ENCODE measurements at places on chromosomes 12 and 14.

DNA sequence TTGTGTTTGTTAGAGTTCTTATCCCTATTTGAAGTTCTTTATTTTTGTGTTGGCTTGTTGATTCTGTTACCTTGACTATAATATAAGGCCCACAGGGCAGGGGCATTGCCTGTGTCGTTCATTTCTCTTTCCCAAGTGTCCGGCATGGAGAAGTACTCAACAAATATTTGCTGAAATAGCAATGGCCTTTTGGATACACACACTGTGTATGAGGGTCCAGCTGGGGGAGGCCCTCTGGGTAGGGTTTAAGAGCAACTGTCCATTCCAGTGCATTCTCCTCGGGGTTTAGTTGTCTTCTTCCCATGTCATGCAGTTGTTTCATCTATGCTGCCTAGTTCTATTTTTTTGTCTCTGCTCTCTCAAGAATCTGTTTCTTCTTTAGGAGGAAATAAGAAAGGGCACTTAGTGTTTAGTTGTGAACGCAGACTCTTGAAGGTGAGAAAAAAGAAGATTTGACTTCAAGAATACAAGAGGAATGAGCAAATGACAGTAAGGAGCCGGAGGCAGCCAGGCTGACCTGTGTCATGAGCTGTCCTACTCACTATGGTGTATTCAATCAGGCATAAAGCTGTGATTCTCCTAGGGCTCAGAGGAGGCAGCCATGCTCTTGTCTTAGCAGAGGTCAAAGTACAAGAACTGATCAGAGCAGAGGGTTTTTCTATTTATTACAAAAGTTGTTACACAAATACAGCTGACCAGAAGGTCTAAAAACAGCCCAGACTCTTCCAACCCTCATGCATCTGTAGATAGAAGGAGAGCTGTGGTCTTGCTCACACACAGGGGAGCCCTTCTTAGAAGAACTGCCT, 10.2 kb downstream of the ERG28 start:
- no peak for DNase-seq

GRCh38 chr12:75476071-75476470, 4.5 kb upstream of the GLIPR1 start:
- DNase-seq: no peak

DNA sequence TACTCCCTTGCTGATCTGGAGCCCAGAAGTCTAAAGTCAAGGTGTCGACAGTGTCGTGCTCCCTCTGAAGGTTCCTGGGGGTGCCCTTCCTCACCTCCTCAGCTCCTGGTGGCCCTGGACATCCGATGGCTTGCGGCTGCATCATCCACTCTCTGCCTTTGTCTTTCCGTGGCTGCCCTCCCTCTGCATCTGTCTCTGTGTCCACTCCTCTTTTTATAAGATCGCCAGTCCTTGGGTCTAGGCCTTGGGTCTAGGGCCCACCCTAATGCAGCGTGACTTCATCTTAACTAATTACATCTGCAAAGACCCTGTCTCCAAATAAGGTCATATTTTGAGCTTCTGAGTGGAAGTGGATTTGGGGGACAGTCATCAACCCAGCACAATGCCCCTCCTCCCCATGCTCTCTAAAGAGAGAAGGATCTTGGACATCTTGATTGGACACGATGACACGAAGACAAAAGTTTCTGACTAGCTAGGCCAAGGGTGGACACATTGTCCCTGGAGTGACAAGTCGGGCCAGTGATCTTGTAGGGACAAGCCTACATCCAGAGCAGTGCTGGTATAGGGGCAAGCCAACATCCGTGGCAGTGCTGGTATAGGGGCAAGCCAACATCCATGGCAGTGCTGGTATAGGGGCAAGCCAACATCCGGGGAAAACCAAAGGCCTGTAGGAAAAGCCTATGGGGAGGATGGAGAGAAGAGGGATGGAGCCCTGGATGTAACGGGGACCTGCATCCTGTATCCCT, 93.9 kb upstream of the DIO3 start:
- no peak for DNase-seq

GRCh38 chr12:48807981-48808380, 10.3 kb upstream of the CACNB3 start:
- no peak for DNase-seq

DNA sequence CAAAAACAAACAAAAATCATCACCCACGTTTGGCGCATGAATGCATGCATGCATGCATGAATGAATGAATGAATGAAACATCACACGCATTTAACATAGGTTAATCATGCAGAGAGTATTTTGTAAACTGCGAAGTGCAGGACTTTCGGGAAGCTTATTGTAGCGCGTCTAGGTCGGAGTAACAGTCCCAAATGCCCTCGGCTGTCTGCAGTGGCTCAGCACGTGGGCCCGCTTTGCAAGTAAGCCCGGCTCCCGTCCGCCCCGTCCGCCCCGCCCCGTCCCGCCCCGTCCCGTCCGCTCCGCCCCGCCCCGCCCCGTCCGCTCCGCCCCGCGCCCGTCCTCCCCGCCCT, 263 bp upstream of the IFT81 start:
- DNase-seq: no peak

GRCh38 chr12:71878208-71878607, 38.6 kb downstream of the TBC1D15 start:
- no peak for DNase-seq

GRCh38 chr14:71322655-71323250, 415.5 kb downstream of the PCNX1 start:
- peak; percentile 45 for DNase-seq

- no peak for DNase-seq
These were observed 50.1 kb upstream of the REP15 start for GRCh38 chr12:27646149-27646548.

GRCh38 chr12:68317047-68317667, 15.0 kb downstream of the MDM1 start:
- no peak for DNase-seq

DNA sequence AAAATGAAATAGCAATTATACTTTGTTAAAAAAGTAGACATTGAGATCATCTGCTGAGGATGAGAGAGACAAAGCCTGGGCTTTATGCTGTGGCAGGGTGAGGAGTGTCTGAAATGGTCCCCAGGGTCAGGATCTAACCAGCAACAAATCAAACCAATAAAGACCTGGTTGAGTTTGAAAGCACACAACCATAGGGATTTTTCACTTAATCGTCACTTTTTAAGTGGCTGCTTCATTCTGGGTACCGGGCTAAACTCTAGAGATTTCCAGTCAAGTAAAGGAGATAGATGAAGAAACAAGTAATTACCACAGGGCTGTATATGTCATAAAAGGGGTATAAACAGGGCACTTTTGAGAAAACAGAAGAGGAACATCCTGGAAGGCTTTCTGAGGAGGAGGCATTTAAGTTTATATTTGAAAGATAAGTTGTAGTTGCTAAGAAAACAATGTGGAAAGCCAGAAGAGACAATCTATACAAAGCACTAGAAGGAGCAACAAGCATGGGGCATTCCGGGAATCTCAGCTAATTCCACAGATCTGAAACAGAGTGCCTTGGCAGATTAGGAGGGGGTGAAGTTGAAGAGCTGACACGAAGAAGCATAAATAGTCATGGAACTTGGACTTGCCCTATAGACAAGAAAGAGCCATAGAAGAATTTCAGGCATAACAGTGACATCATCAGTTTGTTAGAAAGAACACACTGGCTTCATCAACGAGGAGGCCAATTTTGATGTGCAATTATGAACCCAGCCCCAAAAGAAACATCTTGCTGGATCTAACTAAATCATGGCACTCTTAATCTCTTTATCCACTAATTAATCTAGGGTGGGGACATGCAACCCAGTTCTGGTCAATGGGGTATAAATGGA, 46.9 kb upstream of the FRS2 start:
- no peak for DNase-seq

- no peak for DNase-seq
These were observed 239.5 kb upstream of the SFSWAP start for GRCh38 chr12:131471271-131471905.

DNA sequence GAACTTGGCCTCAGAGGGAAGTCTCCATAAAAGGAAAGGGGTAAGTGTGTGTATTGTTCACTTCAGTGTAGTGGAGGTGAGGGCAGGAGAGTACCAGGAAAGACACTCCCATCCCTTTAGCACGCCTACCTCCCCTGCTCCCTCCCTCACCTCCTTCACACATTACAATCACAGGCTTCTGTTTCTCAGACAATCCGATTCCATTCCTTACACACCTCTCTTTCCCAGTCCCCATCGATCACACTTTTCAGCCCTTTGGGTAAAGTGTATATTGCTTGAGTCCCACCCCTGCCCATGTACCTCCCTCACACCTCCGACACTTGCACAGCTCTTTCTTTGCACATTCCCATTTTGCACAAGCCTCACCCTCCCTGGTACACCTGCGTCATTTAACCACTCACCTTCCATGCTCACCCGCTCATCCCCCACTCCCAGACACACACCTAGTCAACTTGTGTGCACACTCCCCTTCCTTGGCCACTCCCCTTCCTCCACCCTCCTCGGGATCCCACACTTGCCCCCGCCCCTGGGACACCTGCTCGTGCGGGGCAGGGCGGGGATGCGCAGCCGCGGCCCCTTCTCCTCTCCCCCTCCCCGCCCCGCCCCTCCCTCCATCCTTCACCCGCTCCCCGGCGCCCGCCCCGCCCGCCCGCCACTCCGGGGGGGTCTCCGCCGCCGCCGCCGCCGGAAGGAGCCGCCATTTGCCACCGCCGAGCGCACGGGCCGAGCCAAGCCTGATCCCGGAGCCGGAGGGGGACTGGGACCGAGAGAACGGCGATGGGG, at the start of gene MARCHF9:
Gene MARCHF9, plus strand, starts transcription at position 693 of the 783 bp plus-strand sequence. CDS start 426 bp downstream, outside the sequence.
- DNase-seq: no peak

GRCh38 chr14:56129933-56130332, 11.7 kb downstream of the PELI2 start:
- DNase-seq: no peak

DNA sequence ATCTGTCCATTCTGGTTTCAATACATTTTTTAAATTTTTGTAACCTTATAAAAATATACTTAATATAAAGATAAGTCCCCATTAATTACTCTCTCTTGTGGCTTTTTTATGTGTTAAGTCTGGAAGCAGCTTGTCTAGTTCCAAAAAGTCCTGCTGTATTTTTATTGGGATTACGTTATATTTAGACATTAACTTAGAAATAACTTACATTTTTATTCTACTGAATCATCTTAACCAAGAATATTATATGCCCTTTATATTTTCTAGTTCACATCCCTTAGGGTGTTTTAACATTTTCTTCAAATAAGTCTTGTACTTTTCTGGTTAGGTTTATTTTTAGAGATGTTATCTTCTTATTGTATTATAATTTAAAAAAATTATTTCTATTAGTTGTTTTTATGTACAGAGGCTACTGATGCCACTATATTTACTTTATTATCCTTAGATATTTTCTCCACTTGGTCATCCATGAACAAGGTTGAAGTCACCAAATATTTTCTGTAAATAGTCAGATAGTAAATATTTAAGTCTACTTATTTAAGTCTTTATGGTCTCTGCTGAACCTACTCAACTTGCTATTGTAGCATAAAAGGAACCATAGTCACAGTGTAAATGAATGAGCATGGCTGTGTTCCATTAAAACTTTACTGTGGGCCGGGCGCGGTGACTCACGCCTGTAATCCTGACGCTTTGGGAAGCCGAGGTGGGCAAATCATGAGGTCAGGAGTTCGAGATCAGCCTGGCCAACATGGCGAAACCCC, 132.4 kb upstream of the NEDD1 start:
- DNase-seq: no peak

DNA sequence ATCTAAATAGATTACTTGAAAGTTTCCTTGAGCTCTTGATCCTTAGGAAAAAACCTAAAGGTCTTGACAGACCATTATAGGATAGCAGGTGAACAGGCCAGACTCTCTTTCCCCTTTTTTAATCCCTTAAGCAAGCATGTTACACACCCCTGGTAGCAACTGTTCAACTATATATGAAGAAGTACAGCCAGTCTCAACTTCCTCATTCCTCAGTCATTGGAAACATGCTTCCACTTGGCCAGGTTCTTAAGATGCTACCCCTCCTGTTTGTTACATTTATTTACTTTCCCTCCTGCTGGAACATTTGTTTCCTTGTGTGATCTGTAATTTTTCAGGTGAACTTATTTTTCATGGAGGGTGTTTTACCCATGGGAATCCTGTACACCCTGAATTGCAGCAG, 124.1 kb downstream of the ARMH4 start:
- DNase-seq: no peak

GRCh38 chr14:76337635-76338545, 38.0 kb upstream of the ESRRB start:
- DNase-seq: no peak

GRCh38 chr14:105858676-105859025, 332.3 kb downstream of the TMEM121 start:
- DNase-seq: no peak

- peak; percentile 49 for DNase-seq
These were observed 36.8 kb downstream of the PPTC7 start for GRCh38 chr12:110546339-110546738.

DNA sequence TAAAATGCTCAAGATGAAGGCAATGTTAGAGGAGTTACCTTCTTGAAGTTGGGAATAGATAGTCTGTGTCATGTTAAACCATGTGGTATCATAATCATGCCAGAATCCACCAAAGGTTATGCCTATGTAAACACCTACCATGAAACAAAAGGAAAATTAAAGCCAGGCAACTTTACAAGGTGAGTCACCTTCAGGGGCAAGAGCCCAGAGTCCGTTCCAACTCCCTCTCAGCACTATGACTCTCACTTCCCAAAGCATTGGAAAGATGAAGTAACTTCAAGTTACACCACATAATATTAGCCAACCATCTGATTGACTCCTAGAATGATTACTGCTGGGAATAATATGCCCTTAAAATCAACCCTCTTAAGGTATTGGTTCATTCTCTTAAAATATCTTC, 38.5 kb downstream of the CATSPERB start:
- peak; percentile 7 for DNase-seq

DNA sequence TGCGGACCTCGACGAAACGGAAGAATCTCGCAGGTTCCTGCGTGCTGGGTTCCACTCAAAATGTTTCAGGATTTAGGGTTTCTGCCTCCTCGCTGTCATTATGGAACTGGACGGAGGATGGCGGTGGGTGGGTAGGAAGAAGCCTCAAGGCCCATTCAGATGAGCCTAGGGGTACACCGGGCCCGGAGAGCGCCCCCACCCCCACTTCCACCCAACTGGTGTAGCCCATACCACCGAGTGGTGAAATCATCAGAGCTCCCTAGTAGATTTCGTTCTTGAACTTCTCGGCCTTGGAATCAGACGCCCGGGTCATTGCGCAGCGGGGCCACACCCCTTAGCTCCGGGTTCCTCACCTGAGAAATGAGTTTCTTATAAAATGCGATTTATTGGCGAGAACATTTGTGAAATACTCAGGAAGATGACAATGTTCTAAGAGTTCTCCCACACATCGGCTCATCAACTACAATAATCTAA, 13.3 kb upstream of the TBX3 start:
- DNase-seq: no peak

GRCh38 chr14:77988970-77989369, 181.2 kb upstream of the NRXN3 start:
- peak; percentile 78 for DNase-seq

GRCh38 chr14:35632271-35632670, 98.3 kb downstream of the INSM2 start:
- DNase-seq: no peak

GRCh38 chr14:64234877-64235651, 59.1 kb downstream of the ESR2 start:
- no peak for DNase-seq

Data from AG08396 (cell line).